H4 (cell line): ENCODE measurements at places on chromosomes 7 and 10. TPM values are rescaled to one million over a fixed set of nuclear protein-coding genes. Genes with fewer than 3 reads are reported as not detected.
A peak's percentile ranks its signal among the peaks of the same experiment; 100 is the strongest.

DNA sequence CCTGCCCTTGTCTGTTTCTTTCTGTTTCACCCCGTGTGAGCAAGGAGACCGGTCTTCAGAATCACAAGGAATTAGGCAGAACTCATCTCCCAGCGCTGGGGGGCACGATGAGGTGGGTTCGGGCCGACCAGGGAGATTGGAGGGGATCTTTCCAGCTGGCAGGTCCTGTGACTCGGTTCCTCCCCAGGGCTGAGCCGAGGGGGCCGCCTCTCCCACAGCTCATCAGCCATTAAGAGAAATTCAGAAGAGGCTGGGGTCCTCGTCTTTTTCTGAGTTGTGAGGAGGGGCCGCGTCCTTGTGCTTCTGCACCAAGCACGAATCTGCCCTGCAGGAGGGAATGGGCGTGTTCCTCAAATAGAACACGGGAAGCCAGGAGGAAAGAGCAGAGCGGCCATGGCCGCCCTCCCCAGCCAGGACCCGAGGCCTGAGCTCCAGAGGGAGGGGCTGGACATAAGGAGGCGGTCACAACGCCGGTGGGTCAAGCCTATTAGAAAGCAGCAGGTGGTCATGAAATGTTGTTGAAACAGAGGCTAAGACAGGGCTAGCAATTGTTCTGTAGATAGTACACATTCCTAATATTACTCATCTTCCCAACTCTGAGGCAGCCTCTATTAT is 125.3 kb downstream of the ADARB2 start:
- DNase-seq: no peak

GRCh38 chr7:35546691-35547429 is 148.1 kb downstream of the HERPUD2 start:
- DNase-seq: no peak

- no peak for DNase-seq
Observed at GRCh38 chr10:4978870-4979269, 15.7 kb downstream of the AKR1C1 start.

DNA sequence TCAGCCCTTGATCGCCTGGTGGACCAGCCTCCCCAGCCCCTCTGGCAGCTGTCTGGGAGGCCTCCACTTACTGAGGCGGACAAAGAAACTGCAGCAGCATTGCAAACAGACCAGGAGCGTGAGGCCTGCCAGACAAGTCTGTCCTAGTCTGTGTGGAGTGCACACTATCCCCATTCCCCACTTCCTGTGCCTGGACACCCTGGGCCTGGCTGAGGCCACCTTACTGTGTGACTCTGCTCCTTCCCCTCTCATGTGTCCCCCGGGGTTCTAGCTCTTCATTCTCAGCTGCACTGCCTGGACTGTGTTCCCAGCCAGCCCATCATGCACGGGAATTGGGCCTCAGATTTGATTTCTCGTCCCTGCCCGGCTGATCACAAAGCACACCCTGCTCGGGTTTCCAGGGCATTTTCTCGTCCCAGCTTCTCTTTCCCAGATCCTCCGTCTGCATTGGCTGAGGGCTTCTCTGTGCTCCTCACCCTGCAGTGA is 16.7 kb upstream of the C10orf90 start:
- no peak for DNase-seq

GRCh38 chr7:94882891-94883290 is 24.5 kb upstream of the PPP1R9A start:
- no peak for DNase-seq

GRCh38 chr10:59907918-59908807 is 1.8 kb upstream of the CCDC6 start:
- DNase-seq: peak; percentile 91

DNA sequence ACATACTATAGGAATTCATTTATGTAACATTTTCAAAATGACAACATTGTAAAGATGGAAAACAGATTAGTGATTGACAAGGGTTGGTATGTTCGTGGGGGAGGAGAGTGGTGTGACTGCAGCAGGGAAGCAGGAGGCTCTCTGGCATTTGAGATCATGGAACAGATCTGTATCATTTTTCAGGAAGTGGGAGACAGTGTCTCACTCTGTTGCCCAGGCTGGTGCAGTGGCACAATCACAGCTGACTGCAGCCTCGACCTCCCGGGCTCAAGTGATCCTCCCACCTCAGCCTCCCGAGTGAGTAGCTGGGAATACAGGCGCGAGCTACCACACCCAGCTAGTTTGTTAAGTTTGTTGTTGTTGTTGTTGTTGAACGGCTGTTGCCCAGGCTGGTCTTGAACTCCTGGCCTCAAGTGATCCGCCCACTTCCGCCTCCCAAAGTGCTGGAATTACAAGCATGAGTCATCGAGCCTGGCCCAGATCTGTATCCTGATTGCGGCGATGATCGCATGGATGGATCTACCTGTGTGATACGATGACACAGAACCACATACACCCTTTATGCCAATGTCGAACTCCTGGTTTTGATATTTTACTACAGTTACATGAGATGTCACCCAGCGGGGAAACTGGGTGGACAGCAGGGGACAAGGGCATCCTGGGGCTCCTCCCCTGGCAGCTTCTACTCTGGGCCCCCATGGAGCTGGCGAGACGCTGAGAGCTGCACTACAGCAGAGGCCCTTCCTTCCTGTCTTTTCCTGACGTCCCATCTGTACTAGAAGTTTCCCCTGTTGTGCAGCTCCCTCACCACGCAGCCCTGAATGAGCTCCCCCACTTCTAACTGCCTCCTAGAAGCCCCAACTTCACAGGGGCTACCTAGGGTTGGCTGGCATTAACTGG is 12.3 kb upstream of the CYTH3 start:
- peak; percentile 93 for DNase-seq

DNA sequence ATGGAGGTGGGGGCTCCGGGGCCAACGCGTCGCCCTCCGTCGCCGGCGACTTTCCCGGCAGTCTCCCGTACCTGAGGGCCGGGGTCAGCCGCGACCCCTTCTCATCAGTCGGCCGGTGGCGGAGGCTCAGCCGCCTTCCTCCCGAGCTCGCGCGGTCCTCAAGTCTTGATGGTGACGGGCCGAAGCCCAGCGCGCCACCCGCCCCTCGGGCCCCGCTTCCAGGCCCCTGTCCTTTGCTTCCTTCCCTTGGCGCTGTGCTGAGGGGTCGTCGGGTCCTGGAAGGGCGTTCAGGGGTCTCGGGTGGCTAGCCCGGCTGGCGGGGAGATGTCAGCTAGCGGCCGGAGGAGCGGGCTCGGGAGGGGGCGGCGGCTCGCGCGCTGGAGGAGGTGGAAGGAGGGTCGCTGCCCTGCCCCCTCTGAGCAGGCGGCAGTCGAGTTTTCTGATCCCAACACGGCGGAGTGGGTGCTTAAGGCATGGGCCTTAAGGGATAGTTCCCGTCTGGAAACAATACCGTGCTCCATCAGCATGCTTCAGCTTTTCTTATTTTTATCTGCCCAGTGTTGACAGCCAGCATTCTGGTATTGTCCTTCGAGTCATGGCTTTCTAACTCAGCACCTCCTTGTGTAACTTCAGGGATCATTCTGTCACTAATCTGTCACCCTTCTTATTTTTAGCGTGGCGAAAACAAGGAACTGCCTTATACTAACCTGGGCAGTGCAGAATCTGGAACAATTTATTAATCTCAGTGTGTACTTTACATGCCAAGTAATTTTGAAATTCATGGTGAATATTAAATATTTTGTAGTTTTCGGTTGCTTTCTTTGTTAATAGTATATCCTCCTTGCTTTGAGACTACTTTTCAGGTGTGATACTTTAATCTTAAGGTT is 748 bp downstream of the PHTF2 start:
- DNase-seq: peak; percentile 29

DNA sequence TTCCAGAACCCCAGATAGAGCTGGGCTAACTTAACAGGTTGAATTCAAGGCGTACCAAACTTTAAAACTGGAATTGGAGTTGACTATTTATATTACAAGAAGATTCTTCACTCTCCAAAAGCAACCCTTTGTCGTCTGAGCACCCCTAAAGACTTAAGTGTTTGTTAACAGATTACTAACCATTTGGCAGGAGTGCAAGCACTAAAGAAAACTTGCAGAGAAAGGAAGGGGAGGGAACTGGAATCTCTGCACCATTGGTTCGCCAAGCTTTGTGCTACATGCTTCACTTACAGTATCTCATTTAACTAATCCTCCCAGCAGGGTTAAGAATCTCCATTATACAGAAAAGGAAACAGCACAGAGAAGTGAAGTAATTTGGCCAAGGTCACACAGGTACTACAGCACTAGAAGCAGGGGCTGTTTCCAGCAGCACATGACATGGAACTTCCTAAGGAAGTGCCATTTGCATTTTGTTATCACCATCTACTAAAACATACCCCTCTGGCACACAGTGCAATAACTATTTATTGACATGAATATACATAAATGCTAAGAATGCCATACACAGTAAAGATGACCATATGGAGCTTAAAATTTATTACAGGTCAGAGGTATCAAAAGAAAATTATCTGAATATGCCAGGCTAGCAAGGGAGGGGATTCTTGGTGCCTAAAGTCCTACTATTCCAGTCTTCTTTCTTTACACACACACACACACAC is 201.2 kb downstream of the KCNMA1 start:
- no peak for DNase-seq

GRCh38 chr7:47330026-47330425 is 251.9 kb downstream of the TNS3 start:
- DNase-seq: no peak

GRCh38 chr7:45148653-45148973 is 9.0 kb upstream of the RAMP3 start:
- DNase-seq: no peak

- DNase-seq: no peak
Observed at GRCh38 chr10:131312478-131312836, 936 bp upstream of the TCERG1L start.

DNA sequence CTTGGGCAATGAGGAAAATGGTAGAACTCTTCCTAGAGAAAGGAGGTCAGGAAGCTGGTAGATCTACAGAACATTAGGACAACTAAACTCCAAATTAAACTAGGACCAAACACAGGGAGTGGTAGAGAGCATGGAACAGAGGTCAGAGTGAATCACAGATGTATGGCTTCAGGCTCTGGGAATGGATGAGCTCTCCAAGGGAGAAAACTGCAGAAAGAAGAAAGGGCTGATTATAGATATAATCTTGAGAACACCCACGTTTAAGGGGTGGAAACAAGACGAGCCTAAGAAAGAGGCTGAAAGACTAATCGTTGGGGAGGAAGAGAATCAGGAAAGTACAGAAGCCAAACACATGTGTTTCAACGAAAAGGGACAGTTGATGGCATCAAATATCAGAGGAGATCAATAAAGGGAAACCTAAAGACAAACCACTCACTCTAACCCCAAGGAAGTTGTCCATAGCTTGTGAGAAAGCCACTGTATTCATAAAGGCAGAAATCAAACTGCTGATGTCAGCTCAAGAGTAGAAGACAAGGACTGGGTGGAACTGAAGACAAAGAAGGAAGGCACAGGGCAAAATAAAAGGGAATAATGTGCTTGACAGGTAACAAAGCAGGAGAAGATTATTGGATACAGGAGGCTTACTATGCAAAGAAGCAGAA is 41.4 kb downstream of the NUDCD3 start:
- DNase-seq: no peak

- no peak for DNase-seq
Observed at GRCh38 chr10:104807581-104808310, 166.7 kb downstream of the SORCS3 start.

DNA sequence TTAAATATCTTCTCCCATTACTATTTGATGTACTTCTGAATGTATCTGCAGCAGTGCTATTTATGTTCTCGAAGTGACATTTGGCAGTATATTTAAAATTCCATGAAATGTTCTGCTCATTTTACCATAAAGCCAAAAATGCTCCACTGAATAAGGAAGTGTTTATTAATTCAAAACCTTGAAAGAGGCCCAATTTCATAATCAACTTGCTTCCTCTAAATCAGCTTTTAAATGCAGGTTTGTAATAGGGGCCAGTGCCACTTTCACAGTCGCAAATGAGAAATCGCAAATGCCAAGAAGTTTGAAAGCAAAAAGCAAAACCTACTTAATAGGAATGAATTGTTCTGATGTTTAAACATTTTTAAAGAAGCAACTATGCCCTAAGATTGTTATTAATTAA is 11.4 kb downstream of the NHLRC2 start:
- DNase-seq: no peak

GRCh38 chr7:37674531-37674930 is 9.0 kb upstream of the GPR141 start:
- DNase-seq: no peak

DNA sequence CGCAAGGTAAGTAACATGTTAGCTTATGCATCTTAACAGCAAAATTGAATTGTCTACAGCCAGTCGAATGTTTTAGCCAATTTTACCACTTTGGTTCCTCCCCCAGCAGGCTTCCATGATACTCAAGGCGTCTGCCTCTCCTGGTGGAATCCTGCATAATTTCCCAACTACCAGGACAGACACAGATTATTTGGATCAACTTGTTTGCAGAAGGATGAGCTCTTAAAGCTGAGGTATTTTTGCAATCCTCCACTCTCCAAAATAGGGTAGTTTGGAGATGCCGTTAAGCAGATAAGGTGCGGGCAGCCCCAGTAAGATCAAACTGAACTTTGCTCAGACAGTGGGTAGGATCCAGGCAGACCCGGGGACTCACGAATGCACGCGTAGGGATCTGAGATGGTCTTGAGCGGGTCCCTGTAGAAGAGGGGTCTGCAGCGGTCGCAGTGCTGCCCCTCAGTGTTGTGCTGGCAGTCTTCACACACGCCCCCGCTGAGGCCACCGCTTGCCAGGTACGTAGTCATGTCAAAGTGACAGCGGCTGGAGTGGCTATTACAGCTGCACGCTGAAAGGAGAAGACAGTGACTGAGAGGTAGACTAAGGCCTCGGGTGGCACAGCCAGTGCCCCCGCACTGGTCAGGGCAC is 27.4 kb downstream of the LAMB4 start:
- DNase-seq: no peak

GRCh38 chr10:20200758-20201157 is 384.5 kb downstream of the PLXDC2 start:
- DNase-seq: no peak

- no peak for DNase-seq
Observed at GRCh38 chr10:14056610-14057332, 274.0 kb downstream of the FRMD4A start.

GRCh38 chr7:33183504-33183903 is 54.1 kb downstream of the BBS9 start:
- DNase-seq: no peak

The ASZ1 gene
- 0.14 TPM in 1 of 2 replicates, not detected in the other for total RNA-seq

The FLNC gene
- total RNA-seq: 0.10 and 0.14 TPM in 2 replicates

The KLF14 gene
- 0.64 TPM in 1 of 2 replicates, not detected in the other for total RNA-seq

The GPRIN2 gene
- total RNA-seq: not detected in 2 replicates

The SKIDA1 gene
- 0.18 and 0.33 TPM in 2 replicates for total RNA-seq

The FAM25C gene
- not detected in 2 replicates for total RNA-seq

The H2BK1 gene
- total RNA-seq: 0.64 TPM in 1 of 2 replicates, not detected in the other

The AS3MT gene
- not detected in 2 replicates for total RNA-seq

The MAD1L1 gene
- total RNA-seq: 116 and 121 TPM in 2 replicates

The MRLN gene
- not detected in 2 replicates for total RNA-seq

The CALD1 gene
- 152 and 195 TPM in 2 replicates for total RNA-seq

The HOXA9 gene
- 0.17 and 0.18 TPM in 2 replicates for total RNA-seq

The SKAP2 gene
- total RNA-seq: 42.4 and 55.7 TPM in 2 replicates

The NUDT13 gene
- 1.1 and 2.0 TPM in 2 replicates for total RNA-seq

The SPACDR gene
- total RNA-seq: 0.84 and 1.0 TPM in 2 replicates

The HECW1 gene
- total RNA-seq: 25.9 and 33.8 TPM in 2 replicates

The TACC2 gene
- 1.8 and 3.0 TPM in 2 replicates for total RNA-seq

The ARHGEF5 gene
- 2.2 and 2.3 TPM in 2 replicates for total RNA-seq
